Central memory CD8-positive, alpha-beta T cell (primary cell): ENCODE measurements at places on chromosomes 2 and 18.

DNA sequence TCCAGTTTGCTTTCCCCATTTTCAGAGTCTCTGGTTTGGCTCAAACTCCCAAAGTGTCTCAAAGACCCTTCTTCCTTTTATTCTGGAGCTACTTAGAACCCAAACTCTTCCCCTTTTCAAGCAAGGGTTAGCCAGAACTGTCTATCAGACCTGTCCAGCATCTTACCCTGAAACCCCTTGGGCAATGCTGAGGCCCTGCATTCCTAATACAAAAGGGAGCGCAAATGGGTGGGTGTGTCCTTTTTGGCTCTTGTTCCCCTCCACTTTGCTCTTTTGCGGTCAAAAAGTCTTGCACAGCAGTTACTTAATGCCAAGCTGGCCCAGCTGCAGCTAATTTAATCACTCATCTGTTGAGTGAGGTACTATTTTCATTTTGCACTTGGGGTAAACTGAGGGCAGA is 231.2 kb upstream of the FOSL2 start:
- no peaks in the 10 kb centered on the region for H3K27me3 ChIP-seq
- H3K36me3 ChIP-seq, result peaks cover 4% of the 10 kb centered on the region
- no peak overlapping the region for H3K4me3 ChIP-seq
- no peak overlapping the region for H3K27ac ChIP-seq
- no peak for DNase-seq
- H3K4me1 ChIP-seq, result no peaks in the 10 kb centered on the region

DNA sequence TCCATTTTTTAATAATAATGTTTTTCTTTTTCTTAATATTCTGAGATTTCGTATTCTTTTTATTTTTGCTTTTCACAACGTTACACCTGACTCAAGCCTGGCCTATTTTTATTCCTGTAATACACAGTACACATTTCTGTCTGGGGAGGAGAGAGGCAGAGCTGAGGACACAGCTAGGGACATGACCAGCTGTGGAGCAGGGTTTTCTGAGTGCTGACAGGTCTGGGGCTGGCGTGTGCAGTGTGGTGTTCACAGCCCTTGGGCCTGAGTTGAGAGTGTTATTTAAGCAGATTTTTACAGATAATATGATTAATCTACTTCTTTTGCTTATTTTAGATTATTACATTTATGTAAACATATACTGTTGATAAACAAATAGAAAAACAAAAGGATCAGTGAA is 55.9 kb downstream of the ZAP70 start:
- no peak for DNase-seq
- peaks cover 3% of the 10 kb centered on the region for H3K4me1 ChIP-seq
- H3K27ac ChIP-seq, result no peak overlapping the region
- H3K27me3 ChIP-seq, result no peaks in the 10 kb centered on the region
- H3K4me3 ChIP-seq, result no peak overlapping the region
- peaks cover 4% of the 10 kb centered on the region for H3K36me3 ChIP-seq

DNA sequence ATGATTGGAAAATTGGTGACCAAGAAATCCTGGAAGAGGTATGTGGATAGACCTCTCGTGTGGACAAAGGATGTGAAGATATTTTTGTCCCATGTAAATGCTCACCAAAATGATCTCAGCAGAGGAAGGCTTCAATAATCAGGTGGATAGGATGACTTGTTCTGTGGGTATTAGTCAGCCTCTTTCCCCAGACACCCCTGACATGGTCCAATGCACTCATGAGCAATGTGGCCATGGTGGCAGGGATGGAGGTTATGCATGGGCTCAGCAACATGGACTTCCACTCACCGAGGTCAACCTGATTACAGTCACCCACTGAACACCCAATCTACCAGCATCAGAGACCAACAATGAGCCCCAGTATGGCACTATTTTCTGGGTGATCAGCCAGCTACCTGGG is 20.2 kb downstream of the CHRNA1 start:
- DNase-seq, result no peak
- no peak overlapping the region for H3K27ac ChIP-seq
- H3K36me3 ChIP-seq, result peaks cover 2% of the 10 kb centered on the region
- H3K4me1 ChIP-seq, result peaks cover 3% of the 10 kb centered on the region
- H3K4me3 ChIP-seq, result no peak overlapping the region

GRCh38 chr2:1613078-1613445 is 131.3 kb downstream of the PXDN start:
- no peak for DNase-seq
- no peak overlapping the region for H3K4me3 ChIP-seq
- H3K4me1 ChIP-seq, result no peaks in the 10 kb centered on the region
- peaks cover 10% of the 10 kb centered on the region for H3K27me3 ChIP-seq

- DNase-seq, result no peak
- peaks cover 1% of the 10 kb centered on the region for H3K36me3 ChIP-seq
- peaks cover 12% of the 10 kb centered on the region for H3K27me3 ChIP-seq
- H3K27ac ChIP-seq, result no peak overlapping the region
Observed at GRCh38 chr2:128776461-128777195, 458.0 kb upstream of the HS6ST1 start.

DNA sequence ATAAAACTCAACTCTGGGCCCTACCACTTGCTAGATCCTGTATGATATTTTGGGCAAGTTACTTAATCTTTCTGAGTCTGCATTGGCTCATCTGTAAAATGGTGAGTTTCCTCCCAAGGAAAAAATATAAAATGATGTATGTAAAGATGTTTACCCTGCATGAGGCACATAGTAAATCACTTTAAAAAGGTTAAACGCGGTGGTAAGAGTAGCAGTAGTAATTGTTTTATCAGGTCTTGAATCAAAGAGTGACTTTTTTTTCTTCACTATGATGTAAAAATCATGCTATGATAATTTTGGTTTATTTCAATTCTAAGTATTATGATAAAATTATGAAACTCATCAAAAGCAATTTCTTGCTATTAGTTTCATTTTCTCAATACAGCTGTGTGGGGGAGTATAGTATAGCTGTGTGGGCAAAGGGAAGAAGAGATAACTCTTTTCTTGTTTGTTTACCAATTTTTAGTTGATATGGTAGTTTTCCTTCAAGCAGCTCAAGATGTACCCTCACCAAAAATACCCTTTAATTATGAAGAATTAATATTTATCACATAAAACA is 10.7 kb downstream of the ARHGAP15 start:
- DNase-seq, result no peak
- H3K4me1 ChIP-seq, result peaks cover 87% of the 10 kb centered on the region
- peak overlapping the region; percentile 61 for H3K4me3 ChIP-seq
- H3K36me3 ChIP-seq, result peaks cover 5% of the 10 kb centered on the region
- peak overlapping the region; percentile 80 for H3K27ac ChIP-seq

GRCh38 chr2:238169048-238169707 is 10.4 kb downstream of the ERFE start:
- H3K27ac ChIP-seq, result no peak overlapping the region
- no peak overlapping the region for H3K4me3 ChIP-seq
- peaks cover 11% of the 10 kb centered on the region for H3K27me3 ChIP-seq
- peaks cover 43% of the 10 kb centered on the region for H3K36me3 ChIP-seq

DNA sequence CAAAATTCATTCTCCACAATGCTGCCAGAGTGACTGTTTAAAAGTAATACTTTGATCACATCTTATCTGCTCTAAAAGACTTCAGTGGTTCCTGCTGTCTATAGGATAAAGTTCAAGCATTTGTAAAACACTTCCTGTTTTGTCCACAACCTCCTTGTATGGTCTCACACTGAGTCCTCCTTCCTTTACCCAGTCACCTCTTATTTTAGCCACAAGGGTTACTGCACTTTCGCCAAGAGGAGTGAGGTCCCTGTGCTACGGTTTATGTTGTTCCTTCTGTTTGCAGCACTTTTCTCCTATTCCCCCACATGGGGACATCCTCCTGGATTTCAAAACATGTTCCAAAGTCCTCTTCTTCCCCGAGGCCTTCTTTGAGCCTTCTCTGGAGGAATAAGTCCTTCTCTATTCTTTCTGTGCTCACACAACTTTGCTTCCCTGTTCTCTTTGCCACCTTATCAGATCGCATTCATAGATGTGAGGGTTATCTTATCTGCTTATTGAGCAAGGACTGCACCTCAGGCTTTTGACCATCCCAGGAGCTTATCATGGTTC is 112.2 kb upstream of the NABP1 start:
- H3K27me3 ChIP-seq, result peaks cover 82% of the 10 kb centered on the region
- H3K36me3 ChIP-seq, result peaks cover 3% of the 10 kb centered on the region
- no peak overlapping the region for H3K4me3 ChIP-seq
- DNase-seq, result no peak

DNA sequence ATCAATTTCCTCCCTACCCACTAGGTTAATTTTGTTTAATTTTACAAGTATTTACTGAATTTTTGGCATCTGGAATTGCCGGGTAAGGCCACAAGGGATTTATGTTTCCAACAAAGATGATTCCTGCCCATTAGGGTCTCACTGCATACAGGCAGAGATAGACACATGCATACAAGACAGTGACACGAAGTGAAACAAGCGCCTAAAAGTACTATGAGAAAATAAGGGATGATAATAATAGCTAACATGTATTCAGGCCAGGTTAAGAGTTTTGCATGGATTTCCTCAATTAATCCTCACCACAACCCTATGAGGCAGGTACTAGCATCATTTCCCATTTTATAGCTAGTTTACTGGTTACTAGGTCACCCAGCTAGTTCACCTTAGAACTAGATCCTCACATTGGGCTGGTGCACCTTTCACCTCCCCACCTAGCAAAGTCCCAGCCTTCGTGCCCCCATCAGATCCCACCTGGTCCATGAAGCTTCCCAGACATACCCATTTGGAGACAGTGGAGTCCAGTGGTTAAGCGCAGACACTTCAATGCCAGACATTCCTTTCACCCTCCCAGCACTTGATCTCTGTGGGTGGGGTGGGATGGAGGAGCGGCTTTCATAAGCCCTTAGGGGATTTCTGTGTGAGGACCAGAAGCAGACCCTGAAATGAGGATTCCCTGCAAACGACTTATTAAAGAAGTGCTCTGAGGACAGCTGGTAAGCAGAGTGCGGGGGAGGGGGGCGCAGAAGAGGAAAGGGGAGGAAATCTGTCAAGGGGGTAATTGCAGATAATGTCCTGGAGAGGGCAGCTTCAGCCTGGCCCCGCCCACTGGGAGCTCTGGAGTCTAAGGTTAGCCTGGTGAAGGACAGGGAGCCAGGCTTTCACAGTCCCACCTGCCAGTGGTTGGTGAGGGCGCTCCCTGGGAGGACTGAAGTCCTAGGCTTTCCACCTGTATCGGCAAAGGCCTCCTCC is 5.8 kb upstream of the DGUOK start:
- no peak overlapping the region for H3K4me3 ChIP-seq
- no peaks in the 10 kb centered on the region for H3K27me3 ChIP-seq
- H3K4me1 ChIP-seq, result no peaks in the 10 kb centered on the region
- no peaks in the 10 kb centered on the region for H3K36me3 ChIP-seq
- no peak for DNase-seq
- no peak overlapping the region for H3K27ac ChIP-seq
